Gastroesophageal sphincter (tissue), 4 donors: ENCODE measurements at places on chromosomes 1 and 21.

DNA sequence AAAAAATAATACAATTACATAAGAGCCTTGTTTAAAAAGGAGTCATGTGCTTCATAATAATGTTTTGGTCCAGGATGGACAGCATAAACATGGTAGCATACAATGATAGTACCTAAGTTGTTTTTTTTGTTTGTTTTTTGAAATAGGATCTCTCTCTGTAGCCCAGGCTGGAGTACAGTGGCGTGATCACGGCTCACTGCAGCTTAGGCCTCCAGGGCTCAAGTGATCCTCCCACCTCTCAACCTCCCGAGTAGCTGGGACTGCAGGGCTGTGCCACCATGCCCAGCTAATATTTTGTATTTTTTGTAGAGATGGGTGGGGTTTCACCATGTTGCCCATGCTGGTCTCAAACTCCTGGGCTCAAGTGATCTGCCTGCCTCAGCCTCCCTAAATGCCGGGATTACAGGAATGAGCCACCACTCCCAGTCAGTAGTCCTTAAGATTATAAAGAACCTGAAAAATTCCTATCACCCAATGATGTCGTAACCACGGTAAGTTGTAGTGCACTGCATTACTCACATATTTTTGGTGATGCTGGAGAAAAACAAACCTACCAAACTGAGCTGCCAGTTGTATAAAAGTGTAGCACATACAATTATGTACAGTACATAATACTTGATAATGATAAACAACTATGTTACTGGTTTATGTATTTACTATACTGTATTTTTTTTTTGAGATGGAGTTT, 22.4 kb upstream of the RCOR3 start:
- ATAC-seq: no peak

- ATAC-seq: no peak
Observed at GRCh38 chr1:65918564-65918963, 125.9 kb downstream of the PDE4B start.

DNA sequence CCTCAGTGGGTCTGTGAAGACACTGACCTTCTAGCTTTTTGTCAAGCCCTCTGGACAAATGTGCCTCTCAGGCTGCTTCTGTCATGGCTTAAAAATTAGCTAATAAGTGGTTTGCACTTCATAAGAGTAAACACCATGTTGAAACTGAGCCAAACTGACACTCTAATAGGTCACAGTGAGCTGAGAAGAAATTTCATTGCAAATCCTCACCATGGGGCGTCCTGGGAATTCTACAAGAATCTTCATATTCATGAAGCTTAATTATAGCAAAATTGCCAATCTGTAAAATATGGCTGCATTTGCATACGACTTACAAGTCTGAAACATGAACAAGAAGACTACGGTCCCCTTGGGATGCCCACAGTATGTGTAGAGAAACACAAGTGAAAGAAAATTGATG, 188.6 kb downstream of the DSCAM start:
- no peak for ATAC-seq

- ATAC-seq: peak; percentile 48
Observed at GRCh38 chr1:231778009-231778719, 151.6 kb downstream of the DISC1 start.

GRCh38 chr1:196774175-196774574, 465 bp upstream of the CFHR3 start:
- ATAC-seq: no peak

DNA sequence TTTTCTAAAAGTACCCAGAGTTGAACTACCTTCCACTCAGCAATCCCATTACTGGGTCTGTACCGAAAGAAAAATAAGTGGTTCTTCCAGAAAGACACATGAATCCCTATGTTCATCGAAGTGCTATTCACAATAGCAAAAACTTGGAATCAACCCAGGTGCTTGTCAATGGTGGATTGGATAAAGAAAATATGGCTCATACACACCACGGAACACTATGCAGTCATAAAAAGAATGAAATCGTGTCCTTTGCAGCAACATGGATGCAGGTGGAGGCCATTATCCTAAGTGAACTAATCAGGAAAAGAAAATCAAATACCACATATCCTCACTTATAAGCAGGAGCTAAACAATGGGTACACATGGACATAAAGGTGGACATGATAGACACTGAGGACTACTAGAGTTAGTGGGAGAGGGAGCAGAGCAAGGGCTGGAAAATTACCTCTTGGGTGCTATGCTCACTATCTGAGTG, 32.9 kb upstream of the JUN start:
- no peak for ATAC-seq

DNA sequence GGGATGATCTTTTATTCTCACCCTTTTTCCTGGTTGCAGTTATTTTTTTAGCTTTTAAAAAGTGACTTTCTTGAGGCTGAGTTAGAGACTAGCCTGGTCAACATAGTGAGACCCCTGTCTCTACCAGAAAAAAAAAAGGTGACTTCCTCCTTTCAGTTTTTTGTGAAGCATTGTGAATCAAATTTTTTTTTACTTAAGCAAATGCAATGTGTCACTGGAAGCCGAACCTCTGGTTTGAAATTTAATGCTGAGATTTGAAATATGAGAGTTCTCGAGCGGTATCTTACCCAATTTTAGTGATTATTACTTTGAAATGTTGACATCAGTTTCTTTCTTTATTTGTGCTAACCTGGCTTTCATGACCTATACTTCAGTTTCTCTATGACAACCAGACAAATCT, 3.6 kb downstream of the CAP1 start:
- no peak for ATAC-seq

DNA sequence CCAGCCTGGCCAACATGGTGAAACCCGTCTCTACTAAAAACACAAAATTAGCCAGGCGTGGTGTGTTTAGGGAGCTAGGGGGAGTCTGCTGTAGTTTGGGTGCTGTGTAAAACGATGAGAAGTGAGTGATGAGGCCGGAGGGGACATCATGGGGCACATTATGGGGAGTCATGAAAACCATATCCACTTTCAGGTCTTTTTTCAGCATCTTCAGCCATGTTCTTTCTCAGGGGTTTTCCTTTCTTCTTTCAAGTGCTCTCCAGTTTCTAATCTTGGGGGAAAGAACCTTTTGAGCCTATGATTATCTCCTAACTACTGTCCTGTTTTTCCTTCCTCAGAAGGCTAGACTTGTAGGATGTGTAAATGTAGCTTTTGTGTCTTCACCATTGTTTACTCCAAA, 14.4 kb downstream of the KDM4A start:
- no peak for ATAC-seq

DNA sequence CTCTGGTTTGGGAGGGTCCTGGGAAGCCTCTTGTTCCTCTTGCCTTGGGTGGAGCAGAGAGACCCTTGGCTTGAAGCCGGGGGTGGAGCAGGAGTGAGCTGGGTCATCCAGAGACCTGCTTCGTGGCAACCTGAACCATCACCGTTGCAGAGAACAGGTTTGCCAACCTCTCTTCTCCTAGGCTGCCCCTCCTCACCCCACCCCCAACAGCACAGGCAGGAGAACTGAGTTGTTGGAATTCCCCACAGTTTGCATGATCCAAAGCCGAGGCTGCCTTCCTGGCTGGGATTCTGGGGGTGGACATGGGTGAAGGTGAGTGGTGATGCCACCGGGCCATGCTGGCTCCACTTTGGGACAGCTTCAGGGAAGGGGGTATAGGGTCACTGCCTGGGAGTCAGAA, 2.2 kb downstream of the WNT4 start:
- no peak for ATAC-seq

DNA sequence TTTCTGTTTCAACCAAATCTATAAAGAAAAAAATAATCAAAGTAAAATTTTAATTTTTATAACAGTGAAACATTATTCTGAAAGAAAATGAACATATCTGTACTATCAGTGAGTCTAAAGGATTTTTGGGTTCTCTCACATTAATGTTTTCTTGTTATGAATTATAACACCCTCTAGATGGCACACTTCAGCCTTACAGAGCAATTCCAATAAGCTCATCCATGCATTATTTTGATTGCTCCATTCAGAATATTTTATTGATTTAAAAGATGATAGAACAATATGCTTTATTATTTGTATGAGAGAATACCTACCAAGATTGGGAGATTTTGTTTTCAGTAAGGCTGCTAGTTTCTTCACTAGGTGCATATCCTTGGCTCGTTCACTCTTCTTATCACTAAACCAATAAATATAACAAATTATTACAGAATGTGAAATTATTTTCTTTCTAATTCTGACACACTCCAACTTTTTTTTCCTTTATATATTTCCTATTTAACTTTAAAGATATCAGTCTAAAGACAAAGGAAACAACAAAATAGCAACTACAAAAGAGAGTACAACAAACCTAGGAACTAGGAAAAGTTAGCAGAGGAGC, 82.4 kb downstream of the RAB3GAP2 start:
- ATAC-seq: no peak

DNA sequence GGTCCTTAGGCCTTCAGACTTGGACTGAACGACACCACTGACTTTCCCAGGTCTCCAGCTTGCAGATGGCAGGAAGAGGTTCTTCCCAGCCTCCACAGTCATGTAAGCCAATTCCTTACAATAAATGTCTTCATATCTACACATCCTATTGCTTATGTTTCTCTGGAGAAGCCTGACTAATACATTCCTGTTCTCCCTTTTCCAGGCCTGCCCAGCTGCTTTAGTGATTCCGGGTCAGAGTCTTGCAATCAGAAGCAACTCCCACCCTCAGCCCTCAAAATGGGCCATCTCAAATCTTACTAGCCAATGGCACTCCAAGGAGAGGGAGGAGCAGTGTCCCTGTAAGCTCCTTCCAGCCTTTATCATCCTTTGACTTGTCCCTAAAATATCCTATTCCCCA, 16.4 kb upstream of the CPT2 start:
- ATAC-seq: no peak

- no peak for ATAC-seq
Observed at GRCh38 chr1:176208034-176208433, 948 bp upstream of the COP1 start.

GRCh38 chr1:205205055-205205454, 6.4 kb downstream of the DSTYK start:
- ATAC-seq: no peak
